ENCODE measurements at places on chromosomes 5 and 9.

DNA sequence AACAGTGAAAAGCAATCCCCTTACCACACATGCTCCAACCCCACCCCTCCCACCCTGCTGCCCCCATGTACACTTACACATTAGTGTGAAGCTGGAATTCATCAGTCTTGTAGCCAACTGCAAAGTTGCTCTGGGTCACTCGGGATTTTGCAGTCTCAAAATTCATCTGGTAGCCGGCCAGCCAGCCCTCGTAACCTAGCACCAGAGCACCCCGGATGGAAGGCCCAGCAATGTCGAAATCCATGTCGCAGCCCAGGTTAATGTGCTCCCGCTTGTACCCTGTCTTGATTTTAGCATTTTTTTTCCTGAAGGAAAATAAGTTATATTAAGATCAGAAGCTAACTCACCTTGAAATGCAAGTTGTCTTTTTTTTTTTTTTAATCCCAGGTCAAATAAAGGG is 12.2 kb upstream of the C5orf15 start:
- DNase-seq = no peak

DNA sequence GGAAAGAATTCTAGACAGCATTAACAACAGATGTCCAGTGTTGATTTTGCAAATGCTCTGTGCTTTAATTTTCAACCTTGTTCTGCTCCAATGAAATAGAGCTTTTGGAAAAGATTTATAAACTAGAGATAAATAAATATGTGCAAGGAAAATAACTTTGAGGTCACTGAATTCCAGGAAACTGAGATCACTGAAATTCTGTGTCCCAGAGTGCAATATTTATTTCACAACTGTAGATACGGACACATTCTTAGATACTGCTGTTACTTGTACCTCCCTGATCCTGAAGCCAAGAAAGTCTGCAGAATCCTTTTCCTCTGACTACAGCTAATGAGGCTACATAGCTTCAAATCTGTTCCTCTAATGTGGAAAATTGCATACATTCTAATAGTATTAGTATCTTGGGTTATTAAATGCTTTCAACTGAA is 222.9 kb downstream of the DOCK8 start:
- peak; percentile 80 for DNase-seq

DNA sequence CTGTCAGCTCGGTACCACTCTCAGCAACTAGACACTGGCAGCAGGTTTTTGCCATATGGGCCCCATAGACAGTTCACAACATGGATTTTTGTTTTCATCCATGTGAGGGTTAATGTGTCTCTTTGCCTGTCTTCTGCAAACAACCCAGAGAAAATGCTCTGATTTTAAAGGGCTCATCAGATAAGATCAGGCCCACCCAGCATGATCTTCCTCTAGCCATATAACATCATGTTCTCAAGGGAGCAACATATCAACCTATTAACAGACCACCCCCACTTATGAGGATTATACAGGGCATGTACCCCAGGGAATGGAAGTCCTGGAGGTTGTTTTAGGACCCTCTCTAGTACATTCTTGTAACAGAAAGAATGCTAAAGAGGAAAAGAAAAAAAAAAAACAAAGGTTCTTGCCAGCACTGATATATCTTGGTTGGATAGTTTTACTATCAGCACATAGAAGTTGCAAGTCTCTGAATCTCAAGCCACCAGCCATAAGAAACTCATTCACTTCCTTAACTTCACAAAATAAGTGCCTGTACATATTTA is 1015.1 kb downstream of the TLE4 start:
- DNase-seq = no peak

- no peak for DNase-seq
Measured at GRCh38 chr9:8053501-8053900, 253.9 kb upstream of the DMAC1 start.

- no peak for DNase-seq
Measured at GRCh38 chr9:92989561-92989960, 42.2 kb downstream of the FGD3 start.

DNA sequence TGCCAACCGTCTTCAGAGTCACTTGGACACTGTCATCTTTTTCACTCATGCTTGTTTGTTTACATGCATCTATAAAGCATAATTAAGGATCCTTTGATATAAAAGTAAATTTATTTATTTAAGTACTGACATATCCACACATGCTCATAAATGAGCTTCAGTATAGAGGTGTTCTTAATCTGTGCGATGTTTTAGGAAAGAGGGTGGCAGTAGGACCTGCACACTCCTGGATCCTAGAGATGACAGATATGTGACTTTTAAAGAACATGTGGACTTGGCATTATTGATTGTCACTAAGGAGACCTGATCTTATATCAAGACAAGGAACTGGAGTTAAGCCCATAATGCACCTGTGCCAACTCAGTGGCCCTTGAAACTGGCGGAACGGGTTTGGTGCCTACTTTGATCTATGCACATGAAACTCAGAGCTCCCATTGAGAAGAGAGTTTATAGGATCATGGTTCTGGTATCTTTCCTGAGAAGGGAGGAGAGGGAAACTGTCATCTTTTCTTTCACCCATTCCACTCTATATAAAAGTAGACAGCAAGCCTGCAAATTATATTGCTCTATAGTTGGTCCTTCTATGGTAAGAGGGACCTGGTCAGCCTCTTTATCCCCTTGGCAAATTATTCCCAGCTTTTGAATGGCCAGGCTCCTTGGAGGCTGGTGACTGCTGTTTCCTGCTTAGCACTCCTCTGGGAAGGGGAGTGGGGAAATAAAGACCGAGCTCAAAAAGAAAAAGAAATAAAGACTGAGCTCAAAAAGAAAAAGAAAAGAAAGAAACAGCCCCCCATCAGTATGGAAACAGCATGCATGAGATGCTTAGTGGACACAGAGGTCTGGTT is 57.8 kb upstream of the LIFR start:
- no peak for DNase-seq

- DNase-seq = peak; percentile 40
Measured at GRCh38 chr5:16600397-16600796, 16.4 kb downstream of the RETREG1 start.

DNA sequence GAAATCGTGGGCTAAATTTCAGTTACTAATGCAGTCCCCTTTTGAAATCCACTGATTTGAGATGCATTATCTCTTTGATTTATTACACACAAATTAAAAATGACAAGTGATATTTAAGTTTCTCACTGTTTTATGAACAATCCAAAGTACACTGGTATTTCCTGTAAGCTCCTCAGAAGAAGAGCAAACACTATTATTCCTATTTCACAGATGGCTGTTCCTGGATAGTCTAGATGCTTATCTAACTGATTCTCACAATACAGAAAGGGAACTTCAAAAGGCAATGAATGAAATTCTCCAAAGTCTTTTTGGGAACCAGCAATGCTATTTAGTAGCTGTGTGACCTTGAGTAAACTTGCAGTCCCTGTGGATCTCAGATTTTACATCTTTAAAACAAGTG is 404.7 kb upstream of the DAB2 start:
- DNase-seq = no peak

DNA sequence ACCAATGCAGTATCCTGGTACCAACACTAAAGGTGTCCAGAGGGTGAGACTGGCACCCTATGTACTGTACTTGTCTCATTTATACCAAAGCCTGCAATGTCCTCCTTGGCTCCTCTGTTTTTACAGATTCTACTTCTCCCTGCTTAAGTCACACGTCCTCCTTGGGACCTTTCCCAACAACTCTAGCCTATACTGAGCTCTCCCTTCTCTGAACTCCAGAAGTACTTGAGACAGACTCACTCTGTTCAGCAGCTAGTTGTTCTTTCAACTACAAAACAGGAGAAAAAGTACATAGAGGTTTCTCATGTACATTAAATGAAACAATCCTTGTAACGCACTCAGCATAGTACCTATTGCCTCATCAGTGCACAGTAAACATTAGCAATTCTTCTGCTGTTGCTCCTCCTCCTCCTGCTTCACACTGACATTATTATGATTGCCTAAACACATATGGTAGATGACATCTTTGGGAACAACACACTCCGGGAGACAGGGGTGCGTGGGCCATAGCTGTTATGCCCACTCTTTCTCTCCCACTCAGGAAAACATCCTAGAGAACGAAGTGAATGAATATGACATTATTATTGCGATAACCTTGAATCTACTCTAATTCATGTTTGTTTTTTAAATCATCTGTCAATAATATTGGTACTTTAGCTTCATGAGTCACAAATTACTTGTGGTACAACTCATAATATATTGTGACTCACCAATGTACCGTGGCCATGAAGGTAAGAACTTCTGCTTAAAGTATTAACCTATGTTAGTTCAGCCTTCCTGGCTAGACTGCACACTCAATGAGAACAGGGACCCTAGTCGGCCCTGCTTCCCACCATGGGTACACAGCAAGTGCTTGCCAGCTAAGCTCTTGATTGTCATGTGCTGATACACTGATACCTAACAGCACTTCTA is 180.3 kb upstream of the ADRA1B start:
- no peak for DNase-seq

- DNase-seq = no peak
Measured at GRCh38 chr5:167965710-167966109, 325.7 kb upstream of the WWC1 start.

GRCh38 chr5:120306303-120306702 is 157.8 kb upstream of the PRR16 start:
- DNase-seq = no peak

- DNase-seq = no peak
Measured at GRCh38 chr5:52770287-52770939, 17.3 kb upstream of the ITGA1 start.

- DNase-seq = peak; percentile 48
Measured at GRCh38 chr5:139574641-139575312, 13.6 kb downstream of the UBE2D2 start.

DNA sequence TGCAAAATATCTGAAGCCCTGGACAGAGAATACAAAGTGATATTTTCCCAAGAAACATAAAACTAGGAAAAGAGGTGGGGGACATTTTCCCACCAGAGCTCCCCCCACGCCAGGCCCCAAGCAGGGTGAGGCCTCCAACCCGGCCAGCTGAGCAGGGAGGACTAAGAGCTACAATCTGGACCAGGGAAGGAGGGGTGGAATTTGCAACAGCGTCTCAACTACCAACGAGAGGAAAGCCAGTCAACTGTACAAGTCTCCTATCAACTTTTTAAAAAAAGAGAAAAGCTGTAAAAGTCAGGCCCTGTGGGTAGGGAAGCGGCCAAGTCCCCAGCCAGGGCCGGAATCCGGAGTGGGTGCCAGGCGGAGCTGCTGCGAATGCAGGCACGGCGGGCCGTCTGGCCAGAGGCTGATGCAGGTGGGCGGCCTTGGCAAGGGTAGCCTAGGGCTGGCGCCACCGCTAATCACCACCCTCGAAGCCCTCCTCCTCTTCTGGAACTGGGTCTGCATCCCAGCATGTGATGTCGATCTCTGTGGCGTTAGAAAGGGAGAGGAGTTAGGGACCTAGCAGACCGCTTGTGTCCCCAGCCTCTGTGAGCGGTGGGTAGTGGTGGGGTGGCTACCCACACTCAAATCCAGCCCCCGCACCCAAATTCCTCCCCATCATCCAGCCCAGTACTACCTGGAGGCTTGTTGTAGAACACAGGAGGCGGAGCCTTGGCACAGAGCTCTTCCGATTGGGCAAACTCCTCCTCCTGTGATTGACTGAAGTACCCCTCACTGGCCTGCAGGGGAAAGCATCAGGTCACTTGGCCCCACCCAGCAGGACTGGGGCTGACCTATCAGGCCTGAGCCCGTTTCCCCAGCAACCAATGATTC is 10.6 kb downstream of the PRR7 start:
- DNase-seq = peak; percentile 98

DNA sequence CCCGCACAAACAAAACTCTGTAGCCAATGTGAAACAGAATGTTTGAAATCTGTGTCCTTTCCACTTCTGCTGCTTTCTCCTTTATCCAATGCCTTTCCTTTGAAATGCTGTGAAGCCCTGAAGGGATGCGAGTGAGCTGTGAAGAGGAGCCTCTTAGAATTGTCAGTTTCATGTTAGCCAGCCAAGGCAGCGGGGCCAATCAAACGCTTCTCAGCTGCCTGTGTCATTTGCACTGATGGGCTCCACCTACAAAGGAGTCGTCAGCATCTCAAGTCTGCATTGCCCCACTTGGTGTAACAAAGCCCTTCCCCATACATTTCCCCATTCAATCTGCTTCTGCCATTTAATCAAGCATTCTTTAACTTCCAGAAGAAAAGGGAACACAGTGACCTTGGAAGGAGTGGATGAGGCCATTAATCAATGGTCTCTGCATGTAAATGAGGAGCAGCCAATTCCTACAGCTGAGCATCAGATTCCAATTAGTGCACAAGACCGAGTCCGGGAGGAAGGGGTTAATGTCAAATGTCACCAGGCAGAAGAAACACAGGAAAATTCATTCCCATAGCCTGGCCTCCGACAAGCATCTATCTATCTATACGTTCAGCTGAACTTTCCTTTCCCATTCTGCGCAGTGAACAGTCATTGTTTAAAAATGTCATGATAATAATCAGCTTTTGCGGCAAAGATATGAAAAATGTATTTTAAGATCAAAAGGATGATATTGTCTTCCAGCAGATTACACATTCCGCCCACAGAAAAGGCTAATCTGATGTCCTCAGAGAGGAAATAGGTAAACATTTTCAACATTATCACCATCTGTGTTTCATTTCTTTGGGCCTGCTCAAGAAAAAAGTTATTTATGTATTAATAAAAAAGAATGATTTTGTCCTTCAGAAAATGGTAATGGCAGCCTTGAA is 154.6 kb downstream of the FSTL4 start:
- DNase-seq = no peak

DNA sequence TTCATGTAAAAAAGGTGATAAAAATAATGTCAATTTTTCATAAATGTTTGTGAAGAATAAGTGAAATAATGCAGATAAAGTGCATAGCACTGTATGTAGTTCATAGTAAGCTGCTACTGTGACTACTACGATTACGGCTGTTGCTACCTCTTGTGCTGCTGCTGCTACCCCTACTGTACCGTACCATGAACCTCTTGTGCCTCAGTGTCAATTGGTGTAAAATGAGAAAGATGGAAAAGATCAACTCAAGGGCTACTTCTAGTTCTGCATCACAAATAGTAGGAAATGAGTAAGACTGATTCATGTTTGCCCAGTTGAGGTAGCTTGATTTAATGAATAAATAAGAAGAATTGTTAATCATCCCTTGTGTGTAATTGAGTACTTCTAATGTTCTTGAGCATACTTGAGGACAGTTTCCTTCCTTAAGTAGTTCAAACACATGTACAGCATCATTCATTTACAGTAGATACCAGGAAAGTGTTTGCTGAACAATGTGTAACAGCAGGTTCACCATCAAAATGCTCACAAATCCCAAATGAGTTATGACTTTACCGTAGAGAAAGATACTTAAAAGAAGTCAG is 200.0 kb upstream of the ATP10B start:
- no peak for DNase-seq
